Activated CD8-positive, alpha-beta memory T cell treated with anti-CD3 and anti-CD28 coated beads, Interleukin-2, amount 50 U/mL, for 48 hours (primary cell): ENCODE measurements at places on chromosomes 3 and 15.

GRCh38 chr3:124092811-124093210 is 100.9 kb upstream of the ROPN1 start:
- DNase-seq = no peak

DNA sequence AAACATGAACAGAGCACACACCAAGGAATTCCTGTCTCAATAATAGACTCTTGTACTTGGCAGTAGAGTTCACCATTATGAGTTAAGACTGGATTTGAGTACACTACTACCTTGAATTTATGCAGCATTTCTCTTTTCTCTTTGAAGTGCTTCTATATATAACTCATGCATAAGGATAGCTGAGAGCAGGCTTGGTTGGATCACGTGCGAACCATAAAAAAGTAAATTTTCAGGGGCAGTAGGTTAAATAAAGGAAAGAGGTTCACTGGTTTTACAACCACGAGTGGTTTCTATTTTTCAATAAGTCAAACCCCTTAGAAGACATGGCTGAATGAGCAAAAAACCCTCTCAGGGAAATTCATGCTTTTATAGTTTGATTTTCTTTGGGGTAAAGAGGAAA is 28.6 kb upstream of the PDZRN3 start:
- DNase-seq = no peak

- DNase-seq = no peak
Observed at GRCh38 chr15:84947947-84948830, 33.5 kb upstream of the PDE8A start.

- no peak for DNase-seq
Observed at GRCh38 chr15:59413577-59413976, 24.4 kb upstream of the FAM81A start.

GRCh38 chr3:42961633-42962032 is 17.5 kb upstream of the GASK1A start:
- DNase-seq = no peak

- DNase-seq = peak; percentile 61
Observed at GRCh38 chr3:161372321-161373260, 1.3 kb upstream of the SPTSSB start.

- no peak for DNase-seq
Observed at GRCh38 chr15:101142711-101143110, 109.1 kb downstream of the CHSY1 start.

DNA sequence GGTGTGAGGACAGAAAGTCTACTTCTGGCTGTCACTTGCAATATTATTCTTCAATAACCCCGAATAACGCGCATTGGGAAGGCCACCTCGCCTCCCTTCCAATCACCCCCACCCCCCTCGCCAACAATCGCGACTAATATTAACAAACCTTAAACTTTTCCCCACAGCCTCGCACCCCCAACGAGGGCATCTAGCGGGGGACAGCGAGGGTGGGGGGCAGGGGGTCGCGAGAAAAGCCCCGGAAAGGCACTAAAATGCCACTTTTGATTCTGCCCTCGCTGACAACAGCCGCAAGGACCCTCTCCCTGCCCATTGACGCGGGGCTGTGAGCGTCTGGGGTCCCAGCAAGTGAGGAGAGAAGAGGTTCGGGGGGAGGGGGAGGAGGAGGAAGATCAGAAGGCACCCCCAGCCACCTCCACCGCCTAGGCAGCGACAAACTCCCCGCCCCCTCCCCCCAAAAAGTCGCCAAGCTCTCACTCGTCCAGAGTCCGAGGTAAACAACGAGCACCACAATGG is 868 bp downstream of the SATB1 start:
- peak; percentile 66 for DNase-seq

- no peak for DNase-seq
Observed at GRCh38 chr3:12345584-12346494, 57.0 kb downstream of the PPARG start.

DNA sequence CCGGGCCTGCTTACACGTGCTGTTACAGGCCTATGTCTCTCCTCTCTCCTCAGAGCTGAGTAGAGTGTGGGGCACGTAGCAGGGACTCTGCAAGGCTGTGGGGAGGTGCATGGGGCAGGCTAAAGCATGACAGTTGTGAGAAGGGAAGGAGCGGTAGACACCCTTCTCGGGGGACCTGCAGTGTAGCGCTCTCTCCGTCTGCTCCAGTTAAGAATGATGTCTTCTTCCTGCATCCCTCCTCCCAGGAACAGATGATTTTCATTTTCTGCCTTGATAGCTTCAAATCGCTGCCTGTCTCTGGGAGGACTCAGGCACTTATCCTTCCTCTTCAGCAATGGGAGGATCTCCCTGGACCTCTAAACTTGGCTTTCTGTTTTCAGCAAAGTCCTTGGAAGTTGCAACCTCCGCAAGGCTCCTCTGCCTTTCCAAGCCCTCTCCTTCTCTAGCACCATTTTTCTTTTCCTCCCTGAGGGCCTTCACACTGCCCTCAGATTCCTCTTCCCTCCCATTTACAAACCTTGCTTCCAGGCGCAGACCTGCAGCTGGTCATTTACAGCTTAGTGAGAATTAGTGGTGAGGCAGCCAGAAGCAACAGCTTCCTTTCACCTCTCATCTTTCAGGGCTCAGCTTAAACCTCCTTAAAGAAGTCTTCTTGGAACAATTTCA is 23.4 kb upstream of the TLE3 start:
- DNase-seq = no peak

GRCh38 chr3:188294823-188295487 is 141.0 kb downstream of the LPP start:
- no peak for DNase-seq

DNA sequence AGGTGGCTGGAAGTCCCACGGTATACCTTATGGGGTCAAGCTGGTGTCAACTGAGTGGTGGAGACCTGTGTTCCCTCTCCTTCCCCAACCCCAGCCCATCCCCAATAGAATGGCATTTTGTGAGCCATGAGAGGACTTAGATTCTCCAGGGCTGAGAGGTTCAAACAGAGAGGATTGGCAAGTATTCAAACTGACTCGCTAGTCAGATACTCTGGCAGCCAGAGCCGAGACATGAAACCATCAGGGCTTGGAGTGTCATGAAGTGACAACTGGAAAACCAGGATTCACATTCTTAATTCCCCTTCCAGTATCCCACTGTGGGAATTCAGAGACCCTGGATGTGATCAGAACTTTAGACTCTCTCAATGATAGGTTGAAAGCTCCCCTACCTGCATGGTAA is 159.4 kb upstream of the SNTN start:
- DNase-seq = no peak

GRCh38 chr3:29279806-29280205 is 1.1 kb upstream of the RBMS3 start:
- no peak for DNase-seq

GRCh38 chr15:95684693-95685115 is 645.8 kb upstream of the NR2F2 start:
- DNase-seq = no peak

GRCh38 chr15:74193299-74193718 is 9.3 kb downstream of the STRA6 start:
- DNase-seq = no peak

DNA sequence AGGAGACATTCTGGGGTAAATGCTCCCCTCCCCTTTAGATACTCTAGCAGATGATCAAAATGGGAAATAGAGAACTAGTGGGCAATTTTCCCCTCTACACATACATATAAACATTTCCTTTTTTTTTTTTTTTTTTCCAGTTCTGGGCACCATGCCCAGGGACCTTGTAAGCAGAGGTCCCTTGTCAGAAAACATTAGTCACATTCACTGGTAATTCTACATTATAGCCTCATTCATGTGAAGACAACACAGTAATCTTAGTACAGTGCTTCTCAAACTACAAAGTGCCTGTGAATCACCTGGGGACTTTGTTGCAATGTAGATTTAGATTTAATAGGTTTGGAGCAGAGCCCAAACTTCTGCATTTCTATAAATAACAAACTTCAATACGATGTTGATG is 60.1 kb upstream of the ACTC1 start:
- DNase-seq = no peak

- no peak for DNase-seq
Observed at GRCh38 chr3:177089110-177089509, 108.2 kb downstream of the TBL1XR1 start.

DNA sequence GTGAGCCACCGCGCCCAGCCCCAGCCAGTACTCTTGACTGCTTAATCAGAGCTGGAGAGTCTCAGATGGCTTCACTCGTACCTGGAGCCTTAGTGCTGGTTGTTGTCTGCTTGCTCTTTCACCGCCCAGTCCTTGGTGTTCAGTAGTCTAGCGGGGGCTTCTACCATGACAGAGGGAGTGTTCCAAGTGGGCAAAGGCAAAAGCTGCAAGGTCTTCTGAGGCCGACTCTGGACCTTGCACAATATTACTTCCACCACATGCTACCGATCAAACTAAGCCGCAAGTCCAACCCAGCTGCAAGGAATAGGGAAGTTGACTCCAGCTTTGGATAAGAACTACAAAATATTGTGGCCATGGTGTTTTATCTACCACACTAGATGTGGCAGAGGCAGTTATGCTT is 6.6 kb downstream of the PARL start:
- no peak for DNase-seq

DNA sequence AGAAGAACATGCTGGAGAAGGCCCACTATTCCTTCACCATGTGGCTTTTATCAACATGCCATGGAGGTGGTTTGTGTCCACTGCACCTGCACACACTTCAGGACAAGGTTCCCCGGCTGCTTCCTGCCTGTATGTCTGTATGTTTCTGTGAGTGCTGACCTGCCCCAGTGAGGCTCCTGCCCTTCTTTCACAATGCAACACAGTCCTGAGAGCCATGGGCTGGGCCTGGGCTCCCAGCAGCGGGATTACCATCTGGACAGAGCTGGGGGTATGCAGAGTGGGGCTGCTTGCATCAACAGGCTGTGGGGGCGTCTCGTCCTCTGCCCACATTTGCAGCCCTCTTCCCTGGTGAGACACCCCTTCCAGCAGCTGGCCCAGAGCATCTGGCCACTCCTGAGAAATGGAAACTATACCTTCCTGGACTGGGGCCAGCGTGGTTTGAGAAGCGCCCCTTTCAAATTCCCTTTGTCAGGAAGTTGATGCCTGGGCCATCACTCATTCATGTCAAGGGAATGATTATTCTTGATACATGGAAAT is 29.3 kb upstream of the C15orf39 start:
- DNase-seq = no peak

DNA sequence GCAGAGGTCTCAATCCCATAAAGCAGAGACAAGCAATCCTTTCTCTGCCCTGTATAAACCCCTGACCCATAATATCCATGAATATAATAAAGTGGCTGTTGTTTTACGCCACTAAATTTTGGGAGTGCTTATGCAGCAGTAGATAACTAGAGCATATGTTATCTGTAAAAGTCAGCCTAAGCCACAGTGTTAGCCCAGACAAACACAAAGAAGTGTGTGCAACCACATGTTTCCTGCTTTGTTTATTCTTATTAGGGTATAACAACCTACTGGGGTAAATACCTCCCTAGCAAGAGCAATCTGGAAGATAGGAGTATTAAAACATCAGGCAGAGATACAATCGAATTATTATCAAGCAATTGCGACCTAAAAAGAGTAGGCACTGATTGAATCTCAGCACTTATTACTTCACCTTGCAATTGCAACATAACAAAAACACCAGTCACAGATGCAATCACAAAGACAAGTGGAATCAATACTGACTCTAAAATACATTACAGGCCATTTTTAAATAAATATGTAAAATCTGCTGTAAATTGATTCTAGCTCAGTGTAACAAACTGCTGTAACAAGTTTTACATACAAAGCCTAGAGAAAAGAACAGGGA is 94.6 kb upstream of the UBE2E2 start:
- DNase-seq = no peak

- no peak for DNase-seq
Observed at GRCh38 chr3:168249205-168249549, 153.5 kb upstream of the GOLIM4 start.

GRCh38 chr15:69583626-69584025 is 131.0 kb downstream of the RPLP1 start:
- DNase-seq = no peak

- DNase-seq = no peak
Observed at GRCh38 chr3:153431076-153431475, 269.1 kb downstream of the RAP2B start.

GRCh38 chr15:75671730-75672602 is 24.3 kb downstream of the SNX33 start:
- no peak for DNase-seq

GRCh38 chr3:71784201-71784913 is 591 bp downstream of the PROK2 start:
- peak; percentile 54 for DNase-seq

GRCh38 chr3:194162070-194162678 is 26.2 kb downstream of the HES1 start:
- no peak for DNase-seq

- no peak for DNase-seq
Observed at GRCh38 chr3:191388823-191389222, 58.5 kb upstream of the UTS2B start.

DNA sequence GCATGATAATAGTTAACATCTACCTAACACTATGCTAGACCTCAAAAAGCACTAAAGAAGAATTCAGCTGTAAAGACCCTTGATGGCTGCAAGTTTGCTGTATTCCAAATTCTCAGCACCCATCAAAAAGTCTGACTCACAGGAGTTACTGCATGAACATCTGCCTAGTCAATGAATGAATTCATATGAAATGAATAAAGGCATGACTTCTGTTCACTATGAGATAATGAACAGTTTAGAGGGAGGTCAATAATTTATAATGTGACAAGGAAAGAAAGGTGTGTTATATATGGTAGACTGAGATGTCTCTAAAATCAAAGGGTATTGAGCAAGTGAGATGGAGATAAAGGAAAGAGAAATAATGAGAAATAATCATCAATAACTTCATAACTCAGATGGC is 508.2 kb upstream of the TGFBR2 start:
- no peak for DNase-seq

- peak; percentile 61 for DNase-seq
Observed at GRCh38 chr15:77650265-77650664, 17.6 kb upstream of the LINGO1 start.

DNA sequence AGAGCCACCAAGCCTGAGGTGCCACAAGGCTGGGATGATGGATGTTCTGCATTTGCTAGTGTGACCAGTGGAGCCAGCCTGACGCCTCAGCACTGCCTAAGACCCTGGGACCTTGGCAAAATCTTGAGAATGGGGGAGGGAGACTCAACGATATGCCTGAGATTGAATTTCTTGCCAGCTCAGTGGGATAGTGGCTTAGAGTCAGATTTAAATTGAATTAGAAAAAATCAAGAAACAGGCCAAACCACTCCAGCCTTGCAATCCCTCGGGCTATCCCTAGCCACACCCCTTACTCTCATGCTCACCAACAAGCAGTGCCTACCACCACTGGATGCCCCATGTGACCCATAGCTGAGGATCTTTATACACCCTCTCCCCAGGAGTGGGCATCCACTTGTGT is 18.7 kb upstream of the PDE8A start:
- no peak for DNase-seq

- DNase-seq = no peak
Observed at GRCh38 chr15:45948181-45948621, 313.4 kb downstream of the SQOR start.

GRCh38 chr3:61008153-61008997 is 242.9 kb downstream of the FHIT start:
- no peak for DNase-seq

- no peak for DNase-seq
Observed at GRCh38 chr15:101348015-101348414, 53.0 kb upstream of the SNRPA1 start.
